ENCODE measurements at places on chromosomes 6 and 20.

DNA sequence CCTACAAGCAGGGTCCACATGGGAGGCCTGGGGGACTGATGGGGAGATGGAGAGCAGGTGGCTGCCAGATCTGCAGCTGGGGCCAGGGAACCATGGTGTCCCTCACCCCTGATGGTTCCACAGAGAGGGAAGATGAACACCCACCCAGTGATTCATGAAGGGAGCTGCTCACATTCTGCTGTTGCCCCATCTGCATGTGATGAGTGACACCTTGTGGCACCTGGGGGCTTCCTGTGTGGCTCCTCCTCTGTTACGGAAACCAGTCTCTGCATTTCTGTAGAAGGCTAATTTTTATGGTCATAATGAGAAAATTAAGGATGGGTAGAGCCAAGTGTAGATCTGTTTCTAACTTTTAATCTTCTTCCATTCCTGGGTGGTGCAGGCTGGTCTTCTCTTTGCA, 217.1 kb downstream of the SMOC2 start:
- DNase-seq = no peak

- no peak for DNase-seq
Observed at GRCh38 chr6:32397252-32397920, 9.6 kb downstream of the BTNL2 start.

DNA sequence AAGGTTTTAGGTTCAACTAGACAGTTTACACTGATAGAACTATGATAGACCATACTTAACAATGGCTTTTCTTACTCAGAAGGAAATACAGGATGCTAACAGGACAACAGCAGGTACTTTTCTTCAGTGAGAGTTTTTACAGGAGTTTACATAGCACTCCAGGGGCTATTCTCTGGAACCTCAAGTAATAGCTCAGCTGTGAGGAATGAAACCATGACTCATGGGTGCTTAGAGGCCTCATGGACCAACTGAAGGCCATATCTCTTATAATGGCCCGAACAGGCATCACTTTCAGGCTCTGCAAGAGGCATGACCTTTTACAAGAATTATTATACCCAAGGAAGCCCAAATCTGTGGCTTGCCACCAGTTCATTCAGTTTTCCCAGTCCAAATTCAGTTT, 31.8 kb downstream of the TREML1 start:
- no peak for DNase-seq

GRCh38 chr20:20212675-20213096, 155.2 kb upstream of the INSM1 start:
- peak; percentile 94 for DNase-seq

DNA sequence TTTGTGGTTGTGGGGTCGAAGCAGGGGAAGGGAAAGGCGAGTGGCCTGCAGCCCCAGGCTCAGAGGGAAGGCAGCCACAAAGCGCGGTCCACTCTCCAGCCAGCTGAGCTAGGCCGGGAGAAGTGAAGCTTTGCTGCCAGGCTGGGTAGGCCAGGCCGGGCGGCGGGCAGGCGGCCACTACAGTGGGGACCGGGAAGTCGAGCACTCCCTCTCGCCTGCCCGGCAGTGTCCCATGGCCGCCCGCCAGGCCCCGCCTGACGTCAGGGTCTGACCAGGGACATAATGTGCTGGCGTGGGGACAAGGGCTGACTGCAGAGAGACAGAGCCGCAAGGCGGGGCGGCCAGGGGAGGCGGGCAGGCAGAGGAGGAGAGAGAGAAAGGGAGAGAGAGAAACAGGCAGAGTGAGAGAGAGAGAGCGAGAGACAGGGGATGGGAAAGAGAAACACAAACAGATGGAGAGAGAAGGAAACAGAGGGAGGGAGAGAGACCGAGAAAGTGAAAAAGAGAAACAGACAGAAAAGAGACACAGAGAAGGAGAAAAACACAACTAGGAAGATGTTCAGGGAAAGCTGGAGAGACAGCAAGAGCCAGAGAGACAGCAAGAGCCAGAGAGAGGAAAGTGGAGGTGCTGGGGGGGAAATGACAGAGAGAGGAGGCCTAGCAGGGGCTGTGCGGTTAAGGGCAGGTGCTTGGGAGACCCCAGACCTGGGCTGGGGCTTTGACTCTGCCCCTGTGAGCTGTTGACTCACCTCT, 94.5 kb upstream of the PTPN1 start:
- DNase-seq = no peak

DNA sequence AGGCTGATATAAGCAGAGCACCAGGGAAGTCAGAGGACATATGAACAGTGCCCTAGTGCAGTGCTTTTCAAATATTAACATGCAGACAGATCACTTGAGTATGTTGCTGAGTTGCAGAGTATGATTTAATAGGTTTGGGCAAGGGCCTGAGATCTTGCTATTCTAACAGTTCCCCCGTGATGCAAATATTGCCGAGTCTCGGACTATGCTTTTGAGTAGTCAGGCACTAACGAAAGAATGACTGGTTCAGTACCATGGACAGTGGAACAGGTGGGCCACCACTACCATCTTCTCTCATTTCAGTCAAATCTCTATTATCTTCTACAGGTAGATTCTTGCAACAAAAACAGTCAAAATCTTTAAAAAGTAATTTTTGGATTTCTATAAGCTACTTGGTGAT, 3.7 kb upstream of the TMEM200A start:
- DNase-seq = no peak
